ENCODE measurements at places on chromosomes 13 and 19.

DNA sequence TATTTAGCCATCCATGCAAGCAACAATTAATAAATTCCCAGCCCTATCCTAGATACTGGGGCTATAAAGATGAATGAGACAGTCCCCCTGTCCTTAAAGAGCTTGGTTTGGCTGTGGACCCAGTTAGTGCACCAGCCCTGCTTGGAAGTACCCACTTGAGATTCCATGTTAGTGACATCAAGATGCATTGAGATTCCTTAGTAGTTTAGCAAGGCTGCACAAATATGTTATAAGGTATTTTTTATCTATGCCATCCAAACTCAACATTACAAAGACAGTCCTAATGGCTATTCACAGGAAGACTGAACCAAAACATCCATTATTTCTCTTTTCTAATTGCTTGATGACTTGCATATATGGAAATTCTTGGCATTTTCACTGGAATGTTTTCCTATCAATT, 48.8 kb upstream of the RAP2A start:
- no peak for DNase-seq

GRCh38 chr13:40874138-40874779, 84.8 kb downstream of the SLC25A15 start:
- no peak for DNase-seq

GRCh38 chr13:79191501-79191900, 214.6 kb downstream of the RBM26 start:
- DNase-seq = no peak

- no peak for DNase-seq
Observed at GRCh38 chr13:44971656-44972595, 17.3 kb downstream of the NUFIP1 start.

- no peak for DNase-seq
Observed at GRCh38 chr13:36244073-36244472, 29.7 kb upstream of the SOHLH2 start.

Data from GM06990 (cell line).